Activated gamma-delta T cell treated with anti-CD3 and anti-CD28 coated beads, Interleukin-2, amount 50 U/mL, for 16 hours (primary cell): ENCODE measurements at places on chromosomes 4 and X.

DNA sequence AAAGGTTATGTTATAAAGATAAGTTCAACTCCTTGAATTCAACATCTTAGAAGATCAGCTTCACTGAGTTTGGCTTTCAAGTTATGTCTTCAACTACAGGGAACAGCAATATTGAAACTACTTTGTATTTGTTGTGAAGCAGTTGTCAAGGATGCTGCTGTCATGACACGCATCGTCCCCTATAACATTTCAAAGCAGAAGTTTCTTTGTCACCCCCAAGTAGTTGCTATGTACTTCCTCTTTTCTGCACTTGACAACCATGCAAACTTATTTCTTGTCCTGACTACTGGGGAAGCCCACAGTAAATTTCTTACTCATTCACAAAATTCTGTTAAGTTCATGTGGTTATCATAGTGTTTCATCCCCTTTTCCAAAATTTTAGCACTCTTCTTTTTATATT is 14.3 kb downstream of the ANTXR2 start:
- DNase-seq = no peak

DNA sequence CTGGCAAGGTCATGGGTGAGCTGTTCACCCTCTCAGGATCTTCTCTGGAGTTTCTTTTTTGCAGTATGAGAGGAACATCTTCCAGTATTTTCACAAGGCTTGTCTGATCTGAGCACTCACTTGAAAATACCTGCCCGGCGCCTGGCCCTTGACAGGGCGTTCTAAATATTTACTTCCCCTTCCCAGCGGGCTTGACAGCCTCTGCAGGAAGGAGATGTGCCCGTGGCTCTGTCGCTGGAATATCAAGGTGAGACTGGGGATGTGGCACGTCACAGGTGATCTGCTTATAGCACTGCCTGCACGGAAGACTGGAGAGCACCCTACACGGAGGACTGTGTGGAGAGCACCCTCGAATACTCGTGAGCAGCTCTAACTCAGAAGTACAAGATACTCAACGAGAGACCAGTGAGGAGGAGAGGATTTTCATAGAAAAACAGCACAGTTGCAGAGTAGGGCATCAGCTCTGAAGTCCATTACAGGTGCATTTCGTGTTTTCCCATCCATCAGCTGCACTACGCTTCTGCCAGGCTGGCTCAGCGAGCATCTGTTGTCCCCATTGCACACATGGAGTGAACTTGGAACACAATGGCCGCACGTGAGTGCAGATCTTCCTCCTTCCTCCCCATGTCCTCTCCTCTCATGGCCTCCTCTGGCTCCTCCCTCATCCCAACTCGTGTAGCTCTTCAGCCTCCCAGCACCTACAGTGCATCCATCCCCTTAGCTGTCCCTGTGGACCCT is 32.1 kb downstream of the ZBTB49 start:
- no peak for DNase-seq

DNA sequence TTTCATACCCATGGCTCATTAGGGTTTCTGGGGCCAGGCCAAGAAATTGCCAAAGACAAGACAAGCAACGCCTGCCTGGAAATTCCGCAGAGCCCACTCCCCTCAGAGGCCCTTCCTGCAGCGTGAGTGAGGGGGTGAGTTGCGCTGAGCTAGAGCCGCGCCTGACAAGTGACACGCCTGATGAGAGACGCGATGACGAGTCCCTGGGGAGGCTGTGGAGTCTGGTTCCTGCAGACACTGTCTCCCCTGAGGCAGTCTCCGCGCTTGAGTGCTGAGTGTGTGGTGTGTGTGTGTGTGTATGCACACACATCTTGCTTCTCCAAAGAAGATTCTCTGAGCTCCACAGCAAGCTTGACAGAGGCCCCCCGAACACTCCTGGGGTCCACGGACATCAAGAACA is 269.8 kb downstream of the BCOR start:
- DNase-seq = no peak

GRCh38 chr4:181569553-181569952 is 673.6 kb upstream of the TENM3 start:
- DNase-seq = no peak

DNA sequence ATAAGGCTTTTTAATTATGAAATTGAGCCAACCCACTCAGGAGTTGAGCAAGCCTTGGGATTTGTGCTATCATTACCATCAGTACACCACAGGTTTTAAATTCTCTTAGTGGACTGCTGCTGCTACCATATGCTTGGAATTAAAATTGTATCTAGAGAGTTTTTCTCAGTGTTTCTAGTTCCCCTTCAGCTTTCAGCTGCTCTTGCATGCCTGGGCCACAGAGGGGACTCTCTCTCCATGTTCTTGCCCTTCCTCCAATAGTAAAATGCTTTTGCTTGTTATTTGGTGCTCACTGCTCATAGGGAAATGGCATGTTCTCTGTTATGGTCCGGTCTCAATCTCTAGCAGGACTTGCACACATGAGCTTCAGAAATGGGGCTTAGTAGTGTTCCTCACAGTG is 101.9 kb downstream of the IGSF1 start:
- DNase-seq = no peak

DNA sequence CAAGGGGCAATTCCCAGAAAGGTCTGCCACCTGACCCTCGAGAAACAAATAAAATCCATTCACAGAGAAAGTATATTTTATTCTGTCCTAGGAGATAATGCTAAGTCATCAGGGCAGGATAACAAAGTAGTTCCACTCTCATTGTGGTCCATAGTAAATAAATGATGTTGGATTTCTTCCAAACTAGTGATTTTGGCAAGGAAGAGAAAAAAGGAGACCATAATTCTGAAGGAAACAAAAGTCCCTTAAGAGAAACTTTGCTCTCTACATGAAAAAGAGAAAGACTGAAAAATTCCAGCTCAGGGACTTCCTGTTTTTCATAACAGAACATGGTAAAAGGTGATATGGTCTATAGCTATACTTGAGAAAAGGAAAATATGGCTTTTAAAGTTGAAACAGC is 71.5 kb upstream of the DDX60 start:
- no peak for DNase-seq

DNA sequence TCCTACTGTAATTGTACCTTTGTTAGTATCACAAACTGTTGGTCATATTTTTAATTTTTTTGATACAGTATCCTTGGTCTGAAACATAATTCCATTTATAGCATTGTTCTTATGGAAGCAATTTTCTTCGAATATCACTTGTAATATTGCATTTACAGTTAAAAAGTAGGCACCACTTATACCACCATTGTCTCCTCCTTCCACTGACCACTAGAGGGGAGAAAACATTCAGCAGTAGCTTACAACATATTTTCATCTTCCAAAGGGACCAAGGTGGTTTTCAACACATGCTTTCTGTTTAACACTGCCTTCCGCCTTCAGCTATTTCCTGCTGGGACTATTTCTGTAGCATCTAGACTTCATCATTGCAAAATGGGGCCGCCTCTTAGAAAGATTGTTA is 146.2 kb downstream of the COL4A6 start:
- DNase-seq = no peak

DNA sequence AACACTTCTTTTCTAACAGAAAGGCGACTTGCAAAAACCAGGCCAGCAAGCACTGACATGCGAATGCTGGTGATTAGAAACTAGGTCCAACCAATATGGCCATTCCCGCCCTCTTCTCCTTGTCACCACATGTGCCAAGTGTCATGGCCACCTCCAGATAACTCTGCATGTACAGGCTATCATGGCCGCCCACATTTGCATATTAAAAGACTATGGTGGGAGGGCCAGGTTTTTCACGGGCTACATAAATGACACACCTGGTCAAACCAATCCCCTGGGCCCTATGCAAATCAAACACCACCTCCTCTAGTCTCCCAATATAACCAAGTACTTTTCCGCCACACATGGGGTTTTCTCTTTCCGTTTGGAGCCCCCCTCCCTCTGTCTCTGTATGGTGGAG is 40.1 kb downstream of the NUDT11 start:
- no peak for DNase-seq

GRCh38 chrX:54639346-54640102 is 109.5 kb downstream of the GNL3L start:
- peak; percentile 89 for DNase-seq

GRCh38 chr4:185637163-185637875 is 102.0 kb upstream of the PDLIM3 start:
- DNase-seq = no peak

DNA sequence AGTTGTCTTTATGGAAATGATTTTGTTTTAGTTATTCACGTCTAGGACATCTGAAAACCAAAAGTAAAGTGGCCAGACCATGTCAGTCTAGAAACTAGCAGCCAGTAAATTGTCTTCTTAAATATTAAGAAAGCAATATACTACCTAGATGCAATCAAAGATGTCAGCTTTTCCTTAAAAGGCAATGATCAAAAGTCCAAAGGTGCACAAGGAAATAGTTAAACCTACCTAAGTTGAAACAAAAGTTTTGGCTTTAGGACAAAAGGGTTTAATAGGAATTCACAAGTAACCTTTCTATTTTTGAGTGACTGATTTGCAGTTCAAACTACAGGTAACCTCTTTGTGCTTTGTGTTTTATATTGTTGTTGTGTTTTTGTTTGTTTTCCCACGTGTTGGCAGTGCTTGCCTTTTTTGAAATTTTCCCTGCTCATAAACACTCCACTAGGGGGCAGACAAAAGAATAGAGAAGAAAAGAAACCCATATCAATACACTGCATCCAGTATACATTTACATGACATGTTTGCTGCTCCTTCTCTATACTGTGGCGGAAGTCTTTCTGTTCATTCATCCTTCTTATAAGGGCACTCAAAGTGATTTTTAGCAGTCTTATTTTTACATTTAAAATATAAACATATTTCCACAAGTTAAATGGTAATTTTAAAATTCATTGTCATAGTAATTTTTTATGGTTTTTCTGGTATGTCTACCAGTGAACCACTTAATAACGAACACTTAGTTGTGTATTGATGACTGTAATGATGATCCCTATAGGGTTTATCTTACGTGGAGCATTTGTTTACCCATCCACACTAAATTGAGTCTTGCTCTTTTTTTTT is 62.7 kb downstream of the GAB1 start:
- DNase-seq = no peak

DNA sequence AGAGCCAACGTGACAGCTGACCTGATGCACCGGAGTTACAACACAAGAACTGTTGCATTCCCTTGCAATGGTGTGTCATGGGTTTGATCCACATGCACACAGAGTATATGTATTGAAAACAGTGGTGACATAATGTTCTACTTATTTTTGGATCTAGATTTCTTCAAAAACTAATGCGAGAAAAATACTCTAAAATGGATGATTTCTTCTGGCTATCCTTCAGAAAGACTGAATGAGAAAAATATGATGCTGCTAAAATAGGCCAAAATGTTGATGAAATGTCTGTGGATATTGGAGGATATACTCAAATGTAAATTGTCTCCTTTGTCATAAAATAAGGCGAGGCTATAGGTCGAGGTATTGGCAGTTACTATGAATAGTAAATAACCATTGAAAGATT is 30.4 kb downstream of the LIMCH1 start:
- no peak for DNase-seq

DNA sequence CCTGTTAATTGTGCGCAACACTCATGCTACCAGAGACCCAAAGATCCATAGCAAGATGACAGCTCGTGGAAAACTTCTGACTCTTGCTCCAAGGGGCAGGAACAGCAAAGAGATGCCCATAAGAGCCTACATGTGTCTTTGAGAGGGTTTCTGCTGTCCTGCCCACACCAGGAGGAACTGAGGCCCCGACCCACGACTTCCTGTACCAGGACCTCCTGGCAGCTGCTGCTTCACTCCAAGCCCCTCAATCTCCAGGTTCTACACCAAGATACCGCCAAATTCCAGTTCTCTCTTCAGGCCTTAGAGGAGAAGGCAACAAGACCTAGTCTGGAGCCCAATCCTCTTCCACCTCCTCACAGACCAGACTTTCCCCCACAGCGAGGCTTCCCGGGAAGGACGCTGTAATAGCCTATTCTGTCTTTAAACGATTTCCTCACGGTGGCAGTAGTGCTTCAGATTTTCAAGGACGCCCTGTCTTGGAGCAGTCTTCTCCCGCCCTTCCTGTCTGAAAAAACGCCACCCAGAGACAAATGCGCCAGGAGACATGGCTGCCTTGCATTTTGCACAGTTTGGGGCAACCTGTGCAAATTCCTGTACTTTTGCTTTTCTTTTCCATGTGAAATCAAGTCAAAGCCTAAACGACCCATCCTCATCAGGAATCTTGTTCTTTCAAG is 230.2 kb upstream of the STK26 start:
- DNase-seq = peak; percentile 80

DNA sequence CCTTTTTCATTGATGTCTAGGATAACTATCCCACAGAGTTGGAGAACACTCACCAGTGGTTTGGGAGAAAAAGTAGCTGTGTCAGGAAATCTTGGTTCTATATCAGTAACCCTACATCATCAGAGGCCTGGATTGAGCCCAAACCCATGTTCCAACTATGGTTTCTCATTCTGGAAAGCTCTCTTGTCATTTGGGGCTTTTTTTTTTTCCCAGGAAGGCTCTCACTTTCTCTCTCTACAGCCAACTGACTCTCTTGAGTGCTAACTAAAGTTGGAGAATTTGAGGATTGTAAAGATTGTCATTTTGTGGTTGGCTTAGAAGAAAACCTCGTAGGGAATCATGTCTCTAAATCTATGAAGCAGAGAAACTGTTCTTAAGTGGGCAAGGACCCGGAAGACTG is 228.2 kb upstream of the DIPK2B start:
- DNase-seq = no peak

- no peak for DNase-seq
These were observed 28.4 kb downstream of the DDX60L start for GRCh38 chr4:168451744-168452390.

DNA sequence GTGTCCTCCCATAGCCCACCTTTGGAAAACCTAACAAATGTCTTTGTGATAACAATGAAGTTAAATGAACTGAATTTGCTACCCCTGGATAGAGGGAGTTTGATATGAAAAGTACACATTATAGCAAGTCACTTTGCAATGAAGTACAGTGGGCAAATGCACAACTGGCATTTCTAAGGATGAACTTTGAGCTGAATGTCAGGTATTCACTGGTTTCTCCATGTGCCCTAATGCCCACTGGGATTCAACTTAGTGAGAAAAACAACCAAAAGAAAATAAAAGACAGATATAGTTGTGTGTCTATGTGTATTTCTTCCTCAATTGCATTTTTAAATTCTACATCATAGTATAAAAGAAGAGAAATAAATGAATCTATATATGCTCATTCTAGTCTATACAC is 51.0 kb downstream of the PAPSS1 start:
- no peak for DNase-seq

DNA sequence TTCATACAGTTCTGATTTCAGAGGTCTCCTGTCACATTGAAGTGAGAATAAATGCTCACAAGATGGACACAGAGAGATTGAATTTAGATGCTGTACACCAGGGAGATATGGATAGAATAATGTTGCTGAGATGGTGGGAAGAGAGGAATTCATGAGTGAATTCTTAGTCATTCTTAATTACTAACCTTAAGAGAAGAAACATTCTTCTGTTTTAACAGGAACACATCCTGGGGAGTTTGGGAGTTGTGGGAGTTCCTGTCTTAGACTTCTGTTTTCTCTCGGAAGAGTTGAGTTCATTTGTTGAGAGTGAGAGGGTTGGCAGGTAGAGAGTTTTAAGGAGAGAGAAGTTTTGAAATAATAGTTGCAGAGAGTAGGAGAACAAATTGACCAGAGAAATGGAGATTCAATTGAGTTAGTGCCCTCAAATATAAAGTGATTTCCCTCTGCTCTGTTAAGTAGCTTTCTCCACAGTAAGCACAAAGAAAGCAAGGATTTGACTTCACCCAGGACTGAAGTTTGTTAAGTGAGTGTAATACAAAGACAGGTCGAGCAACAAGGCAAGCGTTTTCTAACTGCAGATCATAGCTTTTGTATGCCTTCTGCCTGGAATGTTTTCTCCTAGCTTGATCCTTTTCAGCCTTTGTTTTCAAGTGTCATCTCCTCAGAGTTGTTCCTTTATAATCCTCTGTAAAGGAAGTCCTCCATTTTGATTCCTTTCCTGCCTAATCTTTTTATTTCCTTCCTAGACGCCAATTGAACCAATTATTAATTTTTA is 205.9 kb downstream of the RAPGEF2 start:
- no peak for DNase-seq
